ENCODE measurements at places on chromosomes 1 and 21.
A peak's percentile ranks its signal among the peaks of the same experiment; 100 is the strongest.

DNA sequence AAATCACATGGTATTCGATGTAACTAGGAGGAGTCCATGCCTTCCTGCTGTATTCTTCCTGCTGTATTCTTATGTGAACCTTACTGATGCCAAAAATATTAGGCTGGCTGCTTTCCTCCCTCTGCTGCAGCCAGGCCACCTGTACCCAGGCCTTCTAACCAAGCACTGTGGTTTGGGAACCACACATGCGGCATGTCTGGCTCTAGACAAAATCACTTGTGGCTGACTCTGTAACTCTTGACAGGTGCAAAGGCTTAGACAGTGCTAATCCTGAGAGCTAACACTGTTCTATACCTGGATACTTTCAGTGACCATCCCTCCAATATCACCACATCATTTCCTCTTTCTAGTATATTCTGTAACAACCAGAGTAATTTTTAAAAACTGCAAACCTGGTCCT, 67.7 kb downstream of the PCP4 start:
- no peak for DNase-seq

DNA sequence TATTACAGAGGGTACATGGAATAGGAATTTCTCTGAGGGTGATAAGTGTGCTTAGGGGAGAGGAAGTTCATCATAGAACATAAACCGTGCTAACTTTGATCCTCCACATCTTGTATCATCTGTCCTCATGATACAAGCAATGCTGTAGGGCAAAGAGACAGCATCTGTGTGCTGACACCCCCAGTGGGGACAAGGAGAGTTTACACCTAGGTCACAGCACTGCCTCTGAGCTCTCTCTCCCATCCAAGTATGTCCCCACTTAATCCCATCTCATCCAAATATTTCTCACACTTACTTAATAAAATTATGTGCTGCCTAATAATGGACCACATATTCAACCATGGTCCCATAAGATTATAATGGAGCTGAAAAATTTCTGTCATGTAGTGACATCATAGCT, 4.3 kb upstream of the TEDDM1 start:
- no peak for DNase-seq

DNA sequence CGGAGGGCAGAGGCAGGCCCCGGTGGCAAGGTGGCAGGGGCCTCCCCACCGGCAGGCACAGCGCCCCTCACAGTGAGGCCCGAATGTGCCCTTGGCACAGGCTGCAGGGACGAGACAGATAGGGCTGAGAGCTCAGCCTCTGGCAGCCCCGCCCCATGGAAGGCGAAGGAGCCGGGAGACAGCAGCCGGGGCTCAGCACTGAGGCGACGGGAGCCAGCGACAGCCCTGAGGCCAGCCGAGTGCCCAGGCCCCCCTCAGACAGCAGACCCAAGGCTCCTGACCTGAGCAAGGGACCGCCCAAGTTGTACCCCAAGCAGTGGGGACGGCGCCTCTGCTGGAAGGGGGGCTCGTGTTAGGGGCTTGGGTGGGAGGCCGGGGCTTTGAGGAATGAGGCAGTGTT, 43.1 kb downstream of the ARHGEF16 start:
- DNase-seq = no peak

- DNase-seq = peak; percentile 58
Observed at GRCh38 chr1:61741711-61742619, at the start of gene PATJ. TSS of gene PATJ (plus strand) at chr1:61742480. CDS start at chr1:61762893, 20,413 bp downstream.

GRCh38 chr1:247493106-247493505, 35.2 kb upstream of the OR2B11 start:
- no peak for DNase-seq
